ENCODE measurements at places on chromosomes 6 and 20.

DNA sequence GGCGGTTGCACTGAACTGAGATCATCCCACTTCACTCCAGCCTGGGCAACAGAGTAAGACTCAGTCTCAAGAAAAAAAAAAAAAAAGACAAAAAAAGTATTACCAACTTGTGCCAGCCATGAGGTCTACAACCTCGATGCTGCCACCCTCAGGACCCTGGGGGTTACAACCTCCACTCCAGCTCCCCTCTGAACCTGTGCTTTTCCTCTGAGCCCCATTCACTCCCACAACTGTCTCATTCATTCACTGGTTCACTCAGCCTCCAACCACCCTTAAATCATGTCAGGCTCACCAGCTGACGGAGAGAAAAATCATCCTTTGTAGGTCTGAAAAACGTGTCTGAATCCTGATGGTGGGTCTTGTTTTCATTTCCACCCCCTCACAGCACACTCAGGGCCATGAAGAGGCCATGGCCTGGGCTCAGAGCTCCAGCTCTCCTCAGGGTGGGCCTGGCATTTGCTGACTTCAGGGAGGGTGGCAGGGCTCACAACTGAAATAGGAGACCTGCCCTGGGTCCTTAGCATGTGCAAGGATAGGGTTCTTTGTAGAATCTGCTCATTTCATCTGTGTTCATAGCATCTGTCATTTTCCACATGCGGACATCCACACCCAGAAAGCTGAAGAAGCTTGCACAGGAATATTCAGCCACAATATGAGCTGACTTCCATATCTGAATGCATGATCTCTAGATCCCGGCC lies 1.9 kb upstream of the ULBP1 start:
- DNase-seq: peak; percentile 50

GRCh38 chr6:91149956-91150705 lies 563.3 kb upstream of the MAP3K7 start:
- DNase-seq: no peak

GRCh38 chr20:54717983-54718382 lies 242.6 kb downstream of the DOK5 start:
- DNase-seq: no peak

DNA sequence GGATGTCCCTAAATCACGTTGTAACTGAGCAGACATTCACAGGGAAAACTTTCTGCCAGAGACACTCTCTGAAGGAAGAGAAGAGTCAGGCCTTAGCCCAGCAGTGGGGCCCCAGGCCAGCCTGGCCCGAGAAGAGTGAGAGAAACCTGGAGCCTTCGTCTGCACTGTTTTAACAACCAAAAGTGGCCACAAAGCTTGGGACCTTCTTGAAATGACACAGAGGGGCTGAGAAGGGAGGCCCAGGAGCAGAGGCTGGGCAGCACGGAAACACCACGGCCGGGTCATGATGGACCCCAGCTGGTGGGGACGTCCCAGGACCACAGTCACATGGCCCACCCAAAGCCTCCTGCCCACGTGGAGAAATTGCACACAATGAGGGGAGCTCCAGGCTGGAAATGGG lies 126.8 kb upstream of the THBS2 start:
- DNase-seq: no peak

DNA sequence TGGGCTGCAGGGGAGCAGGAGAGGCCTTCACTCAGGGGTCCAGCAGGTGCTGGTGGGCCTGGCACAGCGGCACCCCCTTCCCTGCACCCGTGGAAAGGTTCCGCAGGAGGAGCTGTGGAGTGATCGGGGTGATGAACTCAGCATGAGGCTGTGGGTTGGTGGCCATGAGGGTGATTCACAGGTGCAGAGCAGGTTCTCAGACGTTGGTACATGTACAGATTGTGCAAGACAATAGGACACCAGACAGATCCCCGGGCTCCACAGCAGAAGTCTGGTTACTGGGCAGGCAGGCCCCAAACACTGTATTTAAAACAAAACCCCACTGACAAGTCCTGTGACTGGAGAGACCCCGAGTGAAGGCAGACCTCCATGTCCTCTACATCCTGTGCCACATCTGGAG lies 151.6 kb upstream of the CDH4 start:
- no peak for DNase-seq

DNA sequence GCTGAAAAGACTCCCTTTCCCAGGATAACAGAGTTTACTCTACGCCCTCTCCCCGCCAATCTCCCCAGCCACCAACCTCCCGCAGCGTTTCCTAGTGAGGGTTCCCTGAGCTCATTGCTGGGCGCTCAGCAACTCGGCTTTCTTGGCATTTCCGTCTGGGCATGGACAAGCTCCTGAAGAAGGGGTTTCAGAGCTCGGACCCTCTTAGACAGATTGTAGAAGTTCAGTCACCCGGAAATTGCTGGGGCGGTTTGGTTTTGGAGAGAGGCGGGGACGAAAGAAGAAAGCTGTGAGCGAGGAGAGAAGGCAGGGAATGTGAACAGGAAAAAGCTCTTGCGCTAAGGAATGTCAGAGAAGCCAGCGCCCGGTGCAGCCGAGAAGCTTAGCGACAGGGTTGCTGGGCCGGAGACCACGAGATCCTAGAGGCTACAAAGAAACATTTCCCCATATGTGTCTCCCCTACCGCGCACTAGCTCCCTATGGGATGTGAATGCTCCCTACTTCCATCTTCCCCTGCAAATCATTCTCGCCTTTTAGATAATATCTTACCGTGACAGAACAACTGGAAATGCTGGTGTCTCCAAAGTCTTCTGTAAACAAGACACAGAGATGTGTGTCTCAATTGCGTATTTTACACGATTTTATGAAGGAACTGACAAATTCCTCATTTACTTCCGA lies 15.8 kb downstream of the POM121L2 start:
- no peak for DNase-seq

DNA sequence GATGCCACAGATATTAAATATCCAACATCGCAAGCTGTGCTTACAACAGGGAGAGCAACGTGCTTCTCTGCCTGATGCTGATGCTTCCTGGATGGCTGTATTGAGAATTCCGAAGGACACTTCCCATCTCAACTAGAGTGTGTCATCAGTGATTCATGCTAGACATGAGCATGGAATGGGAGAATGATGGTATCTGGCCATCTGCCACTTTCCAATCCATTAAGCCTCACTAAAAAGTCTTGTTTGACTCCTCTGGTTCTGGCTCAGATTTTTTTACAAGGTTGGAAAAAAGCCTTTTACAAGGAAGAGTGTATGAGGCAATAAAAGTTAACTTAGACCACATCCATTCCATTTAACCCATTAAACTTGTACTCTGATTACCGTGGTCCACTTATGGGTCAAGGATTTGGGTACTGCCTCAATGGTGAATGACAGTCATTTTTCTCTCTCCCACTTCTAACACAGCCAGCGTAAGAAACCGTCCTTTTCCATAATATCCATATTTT lies 265.3 kb downstream of the UST start:
- DNase-seq: no peak
